ENCODE measurements at places on chromosomes 3 and 15.

DNA sequence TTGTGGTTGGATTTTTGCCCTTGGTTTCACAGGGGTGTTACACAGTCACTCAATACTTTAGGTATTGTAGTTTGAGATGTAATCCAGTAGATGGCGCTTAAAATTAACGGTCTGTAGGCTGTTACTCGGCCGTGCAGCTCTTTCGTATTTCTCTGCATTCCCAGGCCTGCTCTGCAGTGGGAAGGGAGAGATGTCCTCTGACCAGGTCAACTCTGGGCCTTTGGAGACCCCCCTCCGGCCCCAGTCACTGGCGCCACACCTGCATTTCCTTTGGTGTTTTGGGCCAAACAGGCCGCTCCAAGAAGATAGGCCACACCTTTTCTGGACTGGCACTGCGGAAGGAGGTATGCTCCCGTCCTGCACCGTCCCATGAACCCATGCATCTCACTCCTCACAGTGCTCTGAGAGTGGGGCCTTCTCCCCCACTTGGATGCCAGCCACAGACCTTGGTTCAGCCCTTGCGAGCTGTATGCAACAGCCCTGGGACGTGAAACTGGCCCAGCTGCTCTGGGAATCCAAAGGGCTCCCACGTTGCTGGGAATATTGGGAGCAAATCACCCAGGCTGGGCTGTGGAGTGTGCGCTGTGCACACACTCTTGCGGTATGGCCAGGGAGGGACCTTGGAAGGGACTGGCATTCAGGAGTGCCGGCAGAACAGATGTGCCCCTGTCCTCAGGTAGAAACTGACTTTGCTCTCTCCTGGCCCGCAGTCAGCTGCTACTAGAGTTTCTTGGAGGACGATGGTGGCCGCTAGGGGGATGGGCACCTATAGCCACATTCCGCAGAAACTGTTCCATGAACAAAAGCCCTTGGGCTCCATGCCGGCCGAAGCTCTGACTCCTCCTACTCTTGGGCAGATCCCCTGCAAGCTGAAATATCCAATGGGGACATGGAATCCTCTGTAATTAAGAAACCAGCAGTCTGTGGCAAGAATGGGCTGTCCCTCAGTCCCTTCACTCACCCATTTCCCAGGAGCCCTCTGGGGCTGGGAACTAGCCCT, 410.5 kb upstream of the CADM2 start:
- peak; percentile 17 for DNase-seq

GRCh38 chr3:46664971-46665762, 28.3 kb downstream of the ALS2CL start:
- DNase-seq, result no peak

- DNase-seq, result no peak
Measured at GRCh38 chr3:9913601-9914000, 3.3 kb upstream of the IL17RC start.

- no peak for DNase-seq
Measured at GRCh38 chr3:110773413-110773954, 298.1 kb upstream of the NECTIN3 start.

Measured in GM20000 (cell line).